AG08395 (cell line): ENCODE measurements at places on chromosomes 3 and 15.

DNA sequence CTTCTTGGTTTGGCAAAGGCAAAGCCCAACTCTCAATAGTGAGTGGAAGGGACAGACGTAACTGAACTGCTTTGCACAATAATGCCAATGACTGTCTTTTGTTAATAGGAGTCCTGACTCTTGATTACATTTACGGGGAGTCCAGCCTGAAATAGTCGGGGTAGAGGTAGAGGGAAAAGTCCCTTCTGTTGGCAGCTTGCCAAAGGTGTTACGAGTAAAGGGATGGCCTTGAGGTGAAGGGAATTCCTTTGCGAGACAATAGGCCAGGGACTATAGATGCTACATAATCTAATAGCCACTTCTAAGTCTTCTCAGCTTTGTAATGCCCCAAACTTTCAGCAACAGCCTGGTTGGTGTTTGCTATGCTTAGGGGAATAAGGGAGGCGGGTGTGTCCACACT lies 2.2 kb upstream of the SENP2 start:
- DNase-seq, result no peak

- DNase-seq, result no peak
Measured at GRCh38 chr3:51729042-51729633, 22.3 kb downstream of the GRM2 start.

DNA sequence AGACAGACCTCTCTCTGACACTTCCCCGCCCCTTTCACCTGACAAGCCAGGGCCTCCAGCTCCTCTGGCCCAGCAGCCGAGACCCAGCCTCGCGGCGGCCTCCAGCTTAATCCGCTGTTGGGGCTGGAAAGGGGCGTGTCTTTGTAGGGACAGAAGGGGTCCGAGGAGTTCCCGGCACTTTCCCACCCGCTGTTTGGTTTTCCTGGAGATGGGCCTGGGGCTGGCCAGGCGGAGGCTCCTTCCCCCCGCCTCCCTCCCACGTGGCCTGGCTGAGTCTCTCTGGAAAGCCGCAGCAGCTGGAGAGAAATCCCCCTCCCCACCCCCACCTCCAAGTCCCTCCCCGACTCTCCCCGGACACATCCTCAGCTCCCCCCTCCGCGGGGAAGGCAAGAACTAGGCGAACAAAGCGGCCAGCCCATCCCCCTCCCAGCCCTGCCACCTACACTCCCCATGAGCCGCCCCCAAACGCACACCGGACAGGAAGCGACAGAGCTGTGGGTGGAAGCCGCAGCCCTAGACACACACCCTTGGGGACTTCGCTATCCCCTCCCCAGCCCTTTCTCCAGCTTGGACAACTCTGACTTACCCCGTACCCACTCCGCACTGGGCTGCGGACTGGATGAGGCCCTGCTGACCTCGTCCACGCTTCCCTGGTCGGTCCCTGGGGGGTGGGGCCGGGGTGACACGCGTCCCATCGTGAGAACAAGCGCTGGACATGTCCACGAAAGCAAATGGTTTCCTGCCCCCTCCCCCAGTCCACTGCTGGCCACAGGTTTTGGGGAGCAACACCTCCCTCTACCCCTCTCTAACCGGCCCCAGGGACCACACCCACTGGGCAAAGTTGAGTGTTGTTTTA lies 1.2 kb downstream of the IGDCC4 start:
- no peak for DNase-seq

DNA sequence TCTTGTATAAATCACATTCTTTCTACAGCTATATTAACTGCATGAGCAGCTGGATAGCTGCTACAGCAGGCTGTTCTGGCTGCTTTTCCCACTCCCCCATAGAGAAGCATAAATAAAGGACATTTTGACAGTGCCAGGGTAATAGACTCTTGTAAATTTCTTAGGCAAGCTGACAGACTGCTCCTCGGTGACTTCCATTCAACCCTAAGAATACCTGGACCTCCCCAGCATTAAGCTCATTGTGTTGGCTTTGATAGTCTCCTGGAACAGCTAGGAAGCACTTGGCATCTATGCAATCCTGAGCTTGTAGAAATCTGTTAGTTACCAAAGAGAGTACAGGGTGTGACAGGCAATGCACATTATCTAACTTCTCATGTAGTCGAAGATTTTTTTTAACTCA lies 475.4 kb downstream of the AGBL1 start:
- no peak for DNase-seq

- peak; percentile 88 for DNase-seq
Measured at GRCh38 chr3:15636028-15636709, 34.6 kb downstream of the BTD start.
